ENCODE measurements at places on chromosomes 1 and 21. TPM values are rescaled to one million over a fixed set of nuclear protein-coding genes. Genes with fewer than 3 reads are reported as not detected.

Gene NDUFS2
- total RNA-seq: 92.7 TPM

Gene PTPN22
- 6.6 TPM for total RNA-seq

DNA sequence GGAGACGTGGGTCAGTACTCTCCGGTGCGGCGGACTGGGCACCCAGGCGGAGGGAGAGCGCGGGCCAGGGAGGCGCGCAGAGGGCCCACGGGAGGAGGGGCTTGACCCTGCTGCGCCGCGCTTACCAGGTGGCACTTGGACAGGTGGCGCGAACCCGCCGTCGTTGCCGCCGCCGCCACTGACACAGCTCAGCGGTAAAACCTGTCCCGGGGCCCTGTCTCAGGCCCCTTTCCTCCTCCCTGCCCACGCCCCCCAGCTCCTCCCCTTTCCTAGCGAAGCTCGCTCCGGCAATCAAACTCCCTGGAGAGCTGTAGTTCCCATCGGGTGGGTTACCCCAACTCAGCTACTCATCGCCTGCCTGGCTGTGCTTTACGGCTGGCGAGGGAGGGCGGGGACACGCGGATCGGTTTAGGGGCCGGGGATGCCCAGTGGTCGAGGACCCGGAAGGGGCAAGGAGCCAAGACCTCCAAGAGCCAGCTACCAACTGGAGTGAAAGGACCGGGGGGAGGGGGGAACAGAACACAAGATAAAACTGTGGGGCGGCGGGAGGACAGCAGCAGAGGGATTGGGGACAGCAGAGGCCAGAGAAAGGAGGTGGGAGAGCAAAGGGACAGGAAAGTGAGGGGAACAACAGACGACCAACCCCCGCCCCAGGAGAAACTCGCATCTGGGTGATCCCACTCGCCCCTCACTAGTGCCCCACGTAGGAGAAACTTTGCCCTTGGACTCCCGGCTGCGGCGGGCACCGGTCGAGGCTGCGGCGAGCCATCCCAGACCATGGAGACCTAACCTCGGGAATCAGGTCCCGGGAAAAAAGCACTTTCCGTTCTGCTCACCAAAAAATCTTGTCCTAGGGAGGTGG, 2.9 kb downstream of the GFI1 start:
- DNase-seq: peak; percentile 70

GRCh38 chr1:248613742-248614141, 16.2 kb upstream of the OR2T10 start:
- DNase-seq: no peak

- DNase-seq: no peak
Measured at GRCh38 chr1:23718482-23718881, 24.8 kb upstream of the ELOA start.

DNA sequence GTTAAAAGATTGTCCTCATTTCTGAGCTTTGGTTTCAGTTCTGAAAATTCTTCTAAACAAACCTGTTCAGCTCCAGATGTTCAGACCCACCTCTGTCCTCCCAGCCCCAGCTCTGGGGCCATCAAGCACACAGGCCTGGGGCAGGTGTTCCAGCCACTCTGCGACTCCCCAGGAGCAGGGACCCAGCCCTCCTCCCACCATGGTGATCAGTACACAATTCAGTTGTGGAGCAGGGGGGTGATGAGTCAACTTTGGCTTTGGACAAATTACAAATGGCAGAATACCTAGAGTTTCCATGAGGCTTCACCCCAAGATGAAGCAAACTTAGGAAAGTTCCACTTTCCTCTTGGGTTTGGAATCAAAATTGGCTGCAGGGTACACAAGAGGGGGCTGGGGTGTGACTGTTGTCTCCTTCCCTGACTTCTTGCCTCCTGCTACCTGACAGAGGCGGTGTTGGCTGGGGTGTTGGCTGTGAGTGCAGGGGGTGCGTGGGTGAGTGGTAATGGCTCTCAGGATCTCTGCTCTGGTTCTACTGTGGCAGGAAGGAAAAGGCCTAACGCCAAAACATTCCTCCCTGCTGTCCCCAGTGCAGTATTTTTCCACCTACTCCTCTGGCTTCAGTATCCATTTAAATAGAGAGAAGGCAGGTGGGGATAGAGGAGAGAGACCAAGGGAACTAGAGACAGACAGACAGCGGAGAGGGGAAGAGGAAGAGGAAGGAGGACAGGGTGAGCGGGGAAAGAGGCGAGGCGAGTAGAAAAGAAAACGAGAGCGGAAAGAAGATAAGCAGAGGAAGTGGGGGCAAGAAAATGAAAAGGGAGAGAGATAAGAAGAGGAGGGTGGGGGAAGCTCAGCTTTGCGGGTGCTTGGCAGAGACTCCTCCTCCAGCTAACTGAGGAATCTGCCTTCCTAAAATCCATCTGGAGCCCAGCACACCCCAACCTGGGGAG, 20.6 kb upstream of the LRRN2 start:
- no peak for DNase-seq

GRCh38 chr1:185432948-185433347, 115.9 kb upstream of the IVNS1ABP start:
- no peak for DNase-seq

GRCh38 chr1:243501002-243501401, 245.2 kb downstream of the SDCCAG8 start:
- DNase-seq: no peak

- DNase-seq: no peak
Measured at GRCh38 chr1:200889571-200889970, 5.1 kb upstream of the INAVA start.

All from kidney (tissue), 22 donors.